ENCODE measurements at places on chromosomes 4 and X.
A peak's percentile ranks its signal among the peaks of the same experiment; 100 is the strongest.

DNA sequence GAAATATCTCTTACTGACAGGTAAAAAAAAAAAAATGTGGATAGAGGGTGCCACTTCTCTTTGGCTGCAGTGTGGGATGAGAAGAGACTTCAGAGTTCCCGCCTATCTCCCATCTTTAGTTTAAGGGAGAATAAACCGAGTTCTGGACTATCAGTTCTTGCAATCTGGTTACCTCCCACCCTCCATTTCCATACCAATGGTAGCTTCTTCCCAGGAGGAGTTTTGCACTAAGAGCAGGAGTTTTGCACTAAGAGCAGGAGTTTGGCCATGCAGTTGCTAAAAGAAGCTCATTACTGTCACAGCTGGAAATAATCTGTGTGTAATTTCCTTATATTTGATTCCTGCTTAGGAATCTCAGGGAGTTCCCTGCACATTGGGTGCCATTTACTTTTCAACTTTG, 10.8 kb upstream of the GUCY1B1 start:
- no peak for DNase-seq

DNA sequence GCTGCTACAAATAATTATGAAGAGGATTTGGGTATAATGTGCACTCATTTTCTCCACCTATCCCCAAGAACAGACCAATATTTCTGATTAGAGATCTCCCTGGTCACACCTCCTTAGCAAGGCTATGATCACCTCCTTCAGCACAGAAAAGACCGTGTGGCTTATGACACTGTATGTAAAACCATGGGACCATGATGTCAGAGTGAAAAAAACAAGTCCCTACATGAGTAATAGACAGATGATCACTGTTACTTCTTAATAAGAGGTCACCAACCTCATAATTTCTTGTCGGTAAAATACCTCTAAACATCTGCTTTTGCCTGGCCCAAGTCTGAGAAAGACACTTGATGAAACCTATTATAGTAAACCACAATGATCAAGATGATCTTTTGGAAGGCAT, 330.6 kb upstream of the F9 start:
- DNase-seq = no peak

GRCh38 chr4:158299459-158300007, 89.2 kb downstream of the TMEM144 start:
- no peak for DNase-seq

GRCh38 chr4:48801016-48801715, 21.1 kb upstream of the FRYL start:
- no peak for DNase-seq

DNA sequence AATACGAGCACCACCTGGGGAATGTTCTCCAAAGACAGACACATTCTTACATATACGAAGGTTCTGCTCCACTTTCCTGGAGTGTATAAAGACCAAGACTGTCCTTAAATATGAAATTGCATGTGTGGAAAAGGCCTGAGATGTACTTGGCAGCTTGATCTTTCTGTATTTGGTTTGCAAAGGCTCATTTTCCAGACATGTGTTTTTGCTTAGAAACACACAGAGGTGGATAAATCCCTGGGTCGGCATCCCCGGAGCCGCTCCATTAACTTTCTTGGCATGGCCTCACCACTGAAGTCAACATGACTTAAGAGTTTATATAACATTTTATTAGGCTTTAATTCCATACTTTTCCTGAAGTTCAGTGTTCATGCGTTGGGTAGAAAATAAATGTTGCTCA, 239.4 kb downstream of the LDB2 start:
- no peak for DNase-seq

- DNase-seq = peak; percentile 47
Measured at GRCh38 chrX:40108959-40109287, 11.2 kb upstream of the BCOR start.

- no peak for DNase-seq
Measured at GRCh38 chr4:59060895-59061294, 1950.7 kb upstream of the IGFBP7 start.

DNA sequence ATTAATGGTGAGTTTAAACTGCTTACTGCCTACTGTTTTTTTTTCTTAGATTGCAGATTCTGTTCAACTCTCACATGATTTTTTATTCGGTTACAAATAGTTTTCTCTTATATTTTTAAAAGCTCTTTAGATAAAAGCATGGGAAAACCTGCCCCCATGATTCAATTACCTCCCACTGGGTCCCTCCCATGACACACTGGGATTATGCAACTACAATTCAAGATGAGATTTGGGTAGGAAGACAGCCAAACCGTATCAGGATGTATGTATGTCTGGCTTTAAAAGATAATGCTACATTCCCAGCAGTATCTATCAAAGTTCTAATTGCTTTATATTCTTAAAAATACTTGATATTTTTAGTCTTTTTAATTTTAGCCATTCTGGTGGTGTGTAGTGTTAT, 131.5 kb downstream of the JADE1 start:
- no peak for DNase-seq

GRCh38 chr4:24260133-24260715, 324.1 kb downstream of the DHX15 start:
- no peak for DNase-seq

DNA sequence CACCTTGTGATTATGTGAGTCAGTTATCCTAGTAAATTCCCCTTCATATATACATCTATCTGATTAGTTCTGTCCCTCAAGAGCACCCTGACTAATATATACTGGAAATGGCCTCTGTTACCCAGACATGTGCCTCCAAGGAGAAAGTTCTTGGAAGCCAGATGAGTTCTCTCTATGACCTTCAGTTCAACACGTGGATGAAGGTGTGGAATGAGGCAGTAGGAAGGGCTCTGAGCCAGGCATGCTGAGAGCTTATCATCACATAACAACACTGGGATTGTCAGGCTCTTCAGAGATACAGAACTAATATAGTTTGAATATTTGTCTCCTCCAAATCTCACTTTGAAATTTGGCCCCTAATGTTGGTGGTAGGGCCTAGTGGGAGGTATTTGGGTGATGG, 44.4 kb upstream of the DHRSX start:
- DNase-seq = no peak

GRCh38 chr4:96652158-96652557, 812.3 kb downstream of the PDHA2 start:
- DNase-seq = no peak

DNA sequence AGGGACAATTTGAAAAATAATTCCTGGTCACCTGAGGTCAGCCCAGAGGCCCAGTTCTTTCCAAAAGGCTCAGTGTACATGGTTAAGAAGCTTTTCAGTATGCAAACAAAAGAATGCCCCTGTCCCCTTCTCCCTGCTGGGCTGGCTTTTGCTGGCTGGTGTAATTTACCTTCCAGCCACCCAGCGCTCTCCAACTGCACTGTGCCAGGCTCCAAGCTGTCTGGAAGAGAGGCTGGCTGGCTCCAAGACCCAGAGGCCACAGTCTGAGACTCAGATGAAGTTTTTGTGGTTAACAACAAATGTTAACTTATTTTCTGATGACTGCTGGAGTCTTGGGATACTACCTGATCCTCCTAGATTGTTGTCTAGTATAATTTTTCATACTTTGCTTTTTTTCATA, 11.9 kb upstream of the KIT start:
- no peak for DNase-seq

GRCh38 chrX:19747652-19748610, 139.5 kb downstream of the SH3KBP1 start:
- DNase-seq = peak; percentile 31

DNA sequence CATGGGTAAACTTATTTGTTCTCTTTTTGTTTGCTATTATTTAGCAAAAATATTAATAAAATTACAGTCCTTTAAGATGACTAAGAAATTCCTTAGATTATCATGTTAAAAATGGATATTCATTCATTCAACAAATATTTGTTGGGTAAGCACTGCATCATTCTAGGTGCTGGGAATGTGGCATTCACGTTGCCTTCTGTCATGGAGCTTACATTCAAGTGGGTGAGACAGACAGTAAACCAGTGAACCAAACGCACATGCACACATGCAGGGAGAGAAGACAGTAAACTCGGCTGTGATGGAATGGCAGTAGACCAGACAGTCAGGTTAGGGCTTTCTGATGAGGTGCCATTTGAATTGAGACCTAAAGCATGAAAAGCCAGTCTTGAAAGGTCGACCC, 91.8 kb downstream of the STOX2 start:
- no peak for DNase-seq

DNA sequence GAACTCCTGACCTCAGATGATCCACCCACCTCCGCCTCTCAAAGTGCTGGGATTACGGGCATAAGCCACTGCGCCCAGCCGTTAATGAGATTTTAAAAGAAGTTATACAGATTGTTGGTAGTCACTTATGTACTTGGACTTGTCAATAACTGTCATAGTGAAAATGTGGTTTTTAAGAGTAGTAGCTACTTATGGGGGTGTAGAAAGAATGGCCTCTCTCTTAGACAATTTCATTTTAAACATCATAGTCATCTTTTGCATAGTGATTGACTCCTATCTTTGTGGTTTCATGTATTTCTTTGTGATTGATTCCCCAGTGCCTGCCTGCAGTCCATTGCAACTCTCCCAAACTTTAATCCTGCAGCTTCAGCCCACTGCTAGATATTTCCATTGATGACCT, 17.4 kb downstream of the FAM199X start:
- DNase-seq = no peak

DNA sequence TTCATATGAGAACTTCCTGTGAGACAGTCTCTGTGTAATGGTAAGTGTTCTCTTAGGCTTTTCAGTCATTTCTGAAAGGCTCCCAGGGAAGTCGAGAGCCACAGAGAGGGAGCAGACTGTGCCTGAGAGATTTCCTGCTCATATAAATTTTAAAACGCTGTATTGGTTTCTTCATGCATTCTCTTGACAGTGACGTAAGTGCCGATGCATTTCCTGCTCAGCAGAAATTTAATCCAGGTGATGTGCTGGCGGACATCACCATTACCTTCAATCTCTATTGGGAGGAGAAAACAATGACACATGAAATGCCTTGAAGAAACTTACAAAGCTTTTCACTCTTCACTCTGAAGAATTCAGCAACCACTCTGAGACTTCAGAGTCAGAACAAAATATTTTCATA, 383.6 kb downstream of the BMPR1B start:
- no peak for DNase-seq

DNA sequence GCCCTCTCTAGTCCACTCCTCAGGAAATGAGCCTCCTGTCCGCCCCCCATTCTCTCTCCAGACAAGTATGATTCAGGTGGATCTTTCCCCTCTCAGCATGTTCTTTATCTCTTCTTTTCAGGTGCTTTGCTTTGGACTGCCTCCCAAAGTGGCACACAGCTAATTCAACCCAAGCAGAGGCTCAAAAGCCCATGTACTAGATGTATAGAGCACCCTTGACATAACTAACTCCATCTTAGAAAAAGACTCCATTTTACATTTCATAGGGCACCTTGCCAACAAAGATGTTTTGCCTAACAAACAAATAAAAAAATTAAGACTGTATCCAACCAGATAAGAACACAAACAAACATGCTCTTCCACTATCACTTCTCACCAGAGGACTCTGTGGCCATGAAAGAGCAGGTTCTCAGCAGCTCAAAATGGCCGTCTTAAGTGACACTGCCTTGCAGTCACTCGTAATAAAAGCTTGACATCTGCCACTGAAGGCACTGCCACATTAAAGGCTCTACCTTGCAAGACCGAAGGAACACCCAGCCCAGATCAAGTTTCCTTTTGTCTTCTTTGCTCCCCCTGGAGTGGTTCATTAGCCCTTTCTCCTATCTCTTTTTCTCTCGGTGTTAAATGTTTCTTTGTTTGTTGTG, 84.9 kb upstream of the TAB3 start:
- DNase-seq = no peak

- no peak for DNase-seq
Measured at GRCh38 chr4:170868170-170868569, 778.4 kb upstream of the AADAT start.

GRCh38 chr4:3250956-3251690, 2.2 kb downstream of the MSANTD1 start:
- DNase-seq = no peak
